Stomach (tissue), 19 donors: ENCODE measurements at places on chromosomes 13 and 19.

DNA sequence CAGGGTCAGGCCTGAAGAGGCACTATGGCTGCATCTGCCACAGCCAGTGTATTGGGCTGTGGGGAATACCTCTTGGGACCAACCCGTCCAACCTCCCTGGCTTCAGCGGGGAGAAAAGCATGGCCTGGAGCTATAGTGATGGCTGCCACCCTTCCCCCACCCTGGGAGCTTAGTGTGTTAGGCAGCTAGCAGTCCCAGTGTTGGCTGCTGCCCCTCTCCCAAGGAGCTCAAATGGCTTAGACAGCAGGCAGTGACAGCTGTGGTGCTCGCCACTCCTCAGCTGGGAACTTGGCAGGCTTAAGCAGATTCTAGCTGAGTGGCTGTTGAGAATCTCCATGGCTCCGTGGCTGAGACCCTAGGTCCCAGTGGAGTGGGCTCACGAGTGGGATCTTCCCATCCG is 19.7 kb downstream of the ACOD1 start:
- peaks cover 7% of the 10 kb centered on the region for H3K4me1 ChIP-seq
- H3K4me3 ChIP-seq: no peak overlapping the region
- H3K27me3 ChIP-seq: peaks cover 10% of the 10 kb centered on the region
- no peak for DNase-seq

- no peaks in the 10 kb centered on the region for H3K36me3 ChIP-seq
- H3K27ac ChIP-seq: no peak overlapping the region
These were observed 202.3 kb upstream of the KLHL1 start for GRCh38 chr13:70310396-70311119.

GRCh38 chr19:47176627-47177090 is 46.0 kb downstream of the SAE1 start:
- H3K27ac ChIP-seq: peak overlapping the region; percentile 36
- peak; percentile 35 for DNase-seq
- H3K27me3 ChIP-seq: no peaks in the 10 kb centered on the region
- H3K36me3 ChIP-seq: peaks cover 46% of the 10 kb centered on the region
- H3K4me1 ChIP-seq: peaks cover 46% of the 10 kb centered on the region

DNA sequence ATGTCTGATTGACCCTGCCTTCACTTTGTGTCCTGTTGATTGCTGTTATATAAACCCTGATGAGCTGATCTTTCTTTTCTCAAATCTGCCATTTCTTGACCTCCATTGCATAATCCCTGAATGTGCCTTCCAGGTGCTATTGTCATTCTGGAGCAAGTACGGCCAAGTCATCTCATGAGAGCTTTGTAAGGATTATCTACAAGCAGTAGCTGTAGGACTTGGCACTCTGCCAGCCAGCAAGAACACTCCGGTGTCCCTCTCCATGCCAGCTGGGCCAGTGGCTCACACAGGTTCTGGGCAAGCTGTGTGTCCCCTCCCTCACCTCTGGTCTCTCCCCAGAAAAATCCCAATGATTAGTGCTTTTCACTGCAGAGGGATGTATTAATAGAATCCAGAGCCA is 348.1 kb downstream of the FOXO1 start:
- H3K27ac ChIP-seq: no peak overlapping the region
- H3K4me3 ChIP-seq: no peak overlapping the region
- DNase-seq: peak; percentile 55
- H3K36me3 ChIP-seq: no peaks in the 10 kb centered on the region
- H3K27me3 ChIP-seq: no peaks in the 10 kb centered on the region

DNA sequence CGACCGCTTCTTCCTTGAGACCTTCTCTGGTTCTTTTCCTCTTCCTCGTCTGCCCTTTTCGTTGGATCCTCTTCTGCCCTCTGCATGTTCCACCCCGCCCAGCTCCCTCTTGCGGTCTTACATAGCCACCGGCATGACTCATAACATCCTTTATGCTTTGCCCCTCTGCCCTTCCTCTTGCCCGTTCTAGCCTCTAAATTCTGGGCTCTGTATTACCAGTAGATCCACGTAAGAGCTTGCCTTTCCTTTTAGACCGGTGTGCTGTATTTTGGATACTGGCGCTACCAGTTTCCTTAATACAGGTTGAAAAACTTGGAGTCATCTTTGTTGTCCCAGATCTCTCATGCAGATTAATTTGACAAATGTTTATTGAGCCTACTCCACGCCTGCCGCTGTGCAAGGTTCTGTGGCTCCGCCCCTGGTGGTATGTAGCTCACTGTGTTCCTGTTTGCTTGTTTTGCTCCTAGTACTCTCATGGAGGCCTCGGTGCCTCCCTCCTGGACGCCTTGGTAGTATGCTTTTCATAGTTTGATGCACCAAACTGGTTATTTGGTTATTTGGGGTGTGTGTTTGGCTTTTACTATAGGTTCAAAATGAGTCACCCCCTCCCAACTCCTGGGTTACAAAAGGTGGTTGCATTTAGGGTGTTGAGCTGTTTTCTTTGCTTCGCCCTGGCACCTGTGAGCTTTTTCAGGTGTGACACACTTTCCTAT is 1.7 kb downstream of the GTF3A start:
- H3K27ac ChIP-seq: peak overlapping the region; percentile 94
- peak; percentile 88 for DNase-seq
- peaks cover 38% of the 10 kb centered on the region for H3K36me3 ChIP-seq

DNA sequence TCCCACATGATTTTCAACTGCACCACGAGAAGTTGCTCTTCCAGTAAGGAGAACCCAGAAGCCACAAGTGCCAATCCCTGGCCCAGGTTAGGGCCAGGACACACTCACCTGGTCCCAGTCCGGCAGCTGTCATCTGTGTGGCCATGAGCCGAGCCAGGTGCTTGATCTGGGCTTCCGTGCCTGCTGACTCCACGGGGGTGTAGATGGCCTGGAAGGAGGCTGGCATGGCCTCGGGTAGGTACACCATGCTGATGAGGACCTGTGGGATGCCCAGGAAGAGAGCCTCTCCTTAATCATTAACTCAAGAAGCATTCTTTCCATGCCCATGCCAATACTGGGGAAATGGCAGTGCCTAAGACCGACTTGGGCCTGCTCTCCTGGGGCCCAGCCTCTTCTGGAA is 19.9 kb upstream of the RSPH6A start:
- H3K27ac ChIP-seq: no peak overlapping the region
- DNase-seq: no peak
- H3K36me3 ChIP-seq: peaks cover 88% of the 10 kb centered on the region
- no peaks in the 10 kb centered on the region for H3K27me3 ChIP-seq
- no peaks in the 10 kb centered on the region for H3K4me1 ChIP-seq
- H3K4me3 ChIP-seq: no peak overlapping the region

- no peak overlapping the region for H3K27ac ChIP-seq
- peaks cover 60% of the 10 kb centered on the region for H3K36me3 ChIP-seq
- no peaks in the 10 kb centered on the region for H3K27me3 ChIP-seq
These were observed 12.0 kb downstream of the TFDP1 start for GRCh38 chr13:113596321-113597200.

DNA sequence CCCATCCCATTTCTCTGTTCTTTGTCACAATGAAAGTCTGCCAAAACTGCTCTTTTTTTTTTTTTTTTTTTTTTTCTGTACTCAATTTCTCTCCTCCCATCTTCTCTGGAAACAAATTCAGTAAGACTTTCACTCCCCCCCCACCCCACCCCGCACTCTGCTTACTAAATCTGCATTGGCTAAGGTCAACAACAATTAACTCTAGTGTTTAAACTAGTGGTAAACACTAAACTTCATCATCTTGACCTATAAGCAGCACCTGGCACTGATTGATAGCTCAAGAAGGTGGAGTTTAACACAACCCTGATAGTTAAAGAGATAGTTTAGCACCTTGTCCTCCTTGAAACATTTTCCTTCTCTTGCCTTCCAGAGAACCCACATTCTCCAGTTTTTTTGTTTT is 14.1 kb upstream of the KLF12 start:
- H3K4me1 ChIP-seq: peaks cover 8% of the 10 kb centered on the region
- no peaks in the 10 kb centered on the region for H3K27me3 ChIP-seq
- H3K4me3 ChIP-seq: no peak overlapping the region

GRCh38 chr13:51241720-51242119 is 19.5 kb downstream of the FAM124A start:
- H3K4me3 ChIP-seq: no peak overlapping the region
- H3K27me3 ChIP-seq: no peaks in the 10 kb centered on the region
- no peaks in the 10 kb centered on the region for H3K4me1 ChIP-seq
- H3K36me3 ChIP-seq: no peaks in the 10 kb centered on the region
- H3K27ac ChIP-seq: peak overlapping the region; percentile 45

- no peaks in the 10 kb centered on the region for H3K36me3 ChIP-seq
- H3K27ac ChIP-seq: no peak overlapping the region
- H3K27me3 ChIP-seq: no peaks in the 10 kb centered on the region
- DNase-seq: no peak
These were observed 488.4 kb downstream of the KLF5 start for GRCh38 chr13:73547239-73547638.

- H3K27me3 ChIP-seq: no peaks in the 10 kb centered on the region
- no peaks in the 10 kb centered on the region for H3K36me3 ChIP-seq
- no peaks in the 10 kb centered on the region for H3K4me1 ChIP-seq
- no peak for DNase-seq
- H3K27ac ChIP-seq: no peak overlapping the region
These were observed 1686.7 kb upstream of the MIR17HG start for GRCh38 chr13:89660752-89661151.
